WTC11 (cell line): ENCODE measurements at places on chromosomes 5 and 9.
A peak's percentile ranks its signal among the peaks of the same experiment; 100 is the strongest.

DNA sequence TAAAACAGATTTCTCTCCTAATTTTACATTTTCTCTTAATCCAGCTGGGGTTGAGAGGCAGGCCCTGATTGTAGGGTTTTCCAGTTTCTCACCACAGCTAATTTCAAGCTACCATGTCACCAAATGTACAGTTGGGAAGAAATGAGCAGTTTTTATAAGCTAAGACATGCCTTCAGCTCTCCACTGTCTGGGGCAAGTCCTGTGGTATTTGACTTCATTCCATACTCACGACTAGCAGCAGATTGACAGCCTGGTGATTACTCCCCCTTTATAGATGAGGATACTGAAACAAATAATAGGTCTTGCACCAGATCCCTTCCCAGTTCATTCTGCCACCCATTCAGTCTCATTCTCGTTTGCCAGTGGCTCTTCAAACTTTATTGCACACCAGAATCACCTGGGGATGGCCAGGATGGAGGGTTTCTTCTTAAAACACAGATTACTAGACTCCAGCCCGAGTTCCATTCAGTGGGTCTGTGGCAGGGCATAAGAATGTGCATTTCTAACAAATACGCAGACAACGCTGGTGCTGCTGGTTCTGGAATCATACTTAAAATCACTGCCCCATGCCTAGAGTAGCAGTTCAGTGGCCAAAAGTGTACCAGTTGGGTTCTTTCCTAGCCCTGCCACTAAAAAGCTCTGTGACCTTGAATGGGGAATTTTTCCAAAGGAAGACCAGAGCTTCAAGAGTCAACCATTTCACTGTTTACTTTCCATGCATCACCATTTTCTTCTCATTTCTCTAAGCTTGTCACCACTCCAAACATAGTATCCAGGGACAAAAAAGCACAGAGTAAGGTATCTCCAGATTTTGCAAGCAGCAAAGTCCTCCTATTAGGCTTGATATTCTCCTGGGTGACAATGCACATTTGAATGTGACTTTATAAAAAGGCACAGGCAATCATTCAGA, 64.3 kb downstream of the CSNK1A1 start:
- peaks cover 5% of the 10 kb centered on the region for H3K4me1 ChIP-seq
- no peak overlapping the region for H3K27ac ChIP-seq
- H3K4me3 ChIP-seq, result no peak overlapping the region
- no peaks in the 10 kb centered on the region for H3K27me3 ChIP-seq
- H3K36me3 ChIP-seq, result no peaks in the 10 kb centered on the region

DNA sequence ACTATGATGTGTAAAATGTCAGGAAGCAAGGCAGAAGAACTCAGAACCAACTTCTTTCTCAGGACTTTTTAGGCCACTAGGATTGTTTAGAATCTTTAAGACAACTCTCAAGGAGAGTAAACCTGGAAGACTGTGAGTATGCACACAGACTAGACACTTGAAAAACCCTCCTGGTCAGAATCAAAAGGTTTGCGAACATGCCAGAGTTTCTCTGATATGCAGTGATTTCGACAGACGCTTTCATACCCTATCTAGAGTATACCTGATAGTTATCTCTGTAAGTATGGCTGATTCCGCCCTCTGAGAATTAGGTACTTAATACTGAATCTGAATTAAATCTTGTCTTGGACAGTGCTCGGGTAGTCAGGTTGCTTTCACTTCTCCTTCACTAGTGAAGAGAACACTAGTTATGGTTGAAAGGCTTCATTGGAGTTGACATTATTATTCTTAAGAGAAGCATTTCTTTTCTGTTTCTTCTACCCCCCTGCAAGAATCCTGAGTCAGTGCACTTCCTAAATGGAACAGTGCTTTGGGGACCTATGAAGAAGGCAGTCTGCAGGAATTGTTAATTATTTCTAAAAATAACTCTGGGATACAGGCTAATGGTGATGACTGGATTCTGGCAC, 158.1 kb downstream of the HACD4 start:
- peaks cover 37% of the 10 kb centered on the region for H3K4me1 ChIP-seq
- DNase-seq, result no peak
- H3K27ac ChIP-seq, result peak overlapping the region; percentile 76; the same call in 1 of the 2 replicates
- no peaks in the 10 kb centered on the region for H3K27me3 ChIP-seq

GRCh38 chr5:113804943-113805342, 291.4 kb downstream of the YTHDC2 start:
- H3K27ac ChIP-seq, result no peak overlapping the region
- H3K4me3 ChIP-seq, result no peak overlapping the region
- no peak for DNase-seq
- H3K27me3 ChIP-seq, result no peaks in the 10 kb centered on the region

DNA sequence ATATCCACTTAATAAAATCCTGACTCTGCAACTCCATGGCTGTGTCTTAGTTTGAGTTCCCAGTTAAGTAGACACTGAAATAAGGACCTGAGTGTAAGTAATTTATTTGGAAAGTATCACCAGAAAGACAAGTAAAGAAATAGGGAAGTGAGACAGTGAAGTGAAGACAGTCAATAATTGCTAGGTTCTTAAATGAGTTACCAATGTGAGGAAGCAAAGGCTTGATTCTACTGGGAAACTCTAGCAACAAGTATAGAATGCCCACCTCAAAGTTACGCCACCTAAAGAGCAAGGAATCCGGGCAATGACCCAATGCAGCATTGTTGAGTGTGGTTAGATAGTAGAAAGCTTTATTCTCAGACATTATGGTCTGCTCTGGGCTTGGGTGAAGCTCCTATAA, 383.9 kb downstream of the TLR4 start:
- no peaks in the 10 kb centered on the region for H3K4me1 ChIP-seq
- H3K4me3 ChIP-seq, result no peak overlapping the region
- no peaks in the 10 kb centered on the region for H3K36me3 ChIP-seq
- no peak overlapping the region for H3K27ac ChIP-seq

GRCh38 chr5:11467588-11467987, 436.7 kb downstream of the CTNND2 start:
- no peaks in the 10 kb centered on the region; the same call in 1 of the 2 replicates for H3K27me3 ChIP-seq
- H3K4me3 ChIP-seq, result no peak overlapping the region
- H3K27ac ChIP-seq, result no peak overlapping the region
- H3K4me1 ChIP-seq, result peaks cover 10% of the 10 kb centered on the region

DNA sequence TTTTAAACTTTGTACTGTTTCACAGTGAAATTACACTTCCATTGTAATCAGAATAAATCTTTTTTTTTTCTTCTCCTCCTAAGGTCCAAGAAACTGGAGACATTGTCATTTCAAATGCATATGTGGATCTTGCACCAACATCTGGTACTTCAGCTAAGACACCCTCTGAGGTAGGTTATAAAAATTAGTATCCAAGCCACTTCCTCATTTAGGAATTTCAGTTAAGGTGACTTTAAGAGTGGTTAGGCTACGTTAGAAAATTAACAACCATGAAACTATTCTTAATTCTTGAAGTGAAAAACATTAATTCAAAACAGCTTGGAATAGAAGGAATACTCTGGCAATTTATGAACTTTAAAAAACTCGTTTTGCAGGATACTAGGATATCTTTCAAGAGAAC, 77.5 kb downstream of the HSD17B4 start:
- H3K36me3 ChIP-seq, result peaks cover 31% of the 10 kb centered on the region
- no peaks in the 10 kb centered on the region for H3K27me3 ChIP-seq
- H3K4me3 ChIP-seq, result no peak overlapping the region
- no peak for DNase-seq
- peak overlapping the region; percentile 41; the same call in 1 of the 2 replicates for H3K27ac ChIP-seq

DNA sequence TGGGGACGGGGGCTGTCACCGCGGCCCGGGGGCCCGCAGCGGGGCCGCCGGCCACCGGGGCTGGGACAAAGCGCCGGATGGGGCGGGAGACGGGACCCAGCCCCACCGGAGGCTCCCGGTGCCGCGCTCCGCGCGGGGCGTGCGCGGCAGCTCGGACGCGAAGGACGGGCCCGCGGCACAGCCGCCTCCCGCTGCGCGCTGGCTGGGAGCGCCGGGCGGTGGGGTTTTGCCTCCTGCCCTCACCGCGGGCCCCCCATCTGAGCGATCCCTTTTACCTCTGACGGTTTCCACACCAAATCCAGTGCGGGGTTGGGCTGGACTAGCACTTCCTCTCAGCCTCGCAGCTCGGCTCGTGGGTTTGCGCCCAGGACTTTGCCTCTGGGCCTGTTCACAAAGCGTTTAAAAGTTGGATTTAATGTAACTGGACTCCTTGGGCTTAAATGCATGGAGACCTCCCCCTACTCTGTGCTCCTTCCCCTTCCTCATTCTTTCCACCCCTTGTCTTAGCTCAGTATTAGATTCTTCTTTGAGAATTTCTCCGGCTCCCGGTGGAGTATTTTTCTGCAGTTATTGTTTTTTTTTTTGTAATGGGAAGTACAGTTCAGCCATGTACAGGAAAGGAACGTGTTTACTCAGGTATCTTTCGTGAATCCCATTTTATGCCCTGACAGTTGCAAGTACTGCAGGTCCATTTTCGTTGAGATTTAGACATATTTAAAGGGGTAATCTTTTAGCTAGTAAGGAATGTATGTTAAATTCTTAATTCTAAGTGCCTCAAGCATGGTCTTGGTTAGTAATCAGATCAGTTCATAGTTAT, 691 bp downstream of the FCHO2 start:
- peaks cover 31% of the 10 kb centered on the region for H3K4me1 ChIP-seq
- H3K27ac ChIP-seq, result peak overlapping the region; percentile 84
- peak overlapping the region; percentile 86 for H3K4me3 ChIP-seq
- no peaks in the 10 kb centered on the region for H3K36me3 ChIP-seq
